ENCODE measurements at places on chromosomes 3 and 15.

DNA sequence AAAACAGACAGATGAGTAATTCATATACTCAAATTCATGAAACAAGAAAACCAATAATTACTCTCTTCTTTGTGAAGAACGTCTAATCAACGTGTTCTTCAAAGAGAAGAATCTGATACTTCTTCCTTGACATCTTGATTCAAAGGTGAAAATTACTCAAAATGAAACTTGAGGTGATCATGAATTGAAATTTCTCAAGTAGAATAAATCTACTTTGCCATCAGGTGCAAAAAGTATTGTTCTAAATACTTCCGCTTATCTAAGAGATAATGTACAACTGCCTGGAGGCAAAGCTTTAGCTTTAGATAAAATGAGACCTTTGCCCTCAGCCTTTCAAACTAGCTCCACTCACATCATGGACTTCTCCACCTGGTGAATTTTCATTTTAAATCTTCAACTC, 13.9 kb upstream of the XXYLT1 start:
- DNase-seq: no peak

DNA sequence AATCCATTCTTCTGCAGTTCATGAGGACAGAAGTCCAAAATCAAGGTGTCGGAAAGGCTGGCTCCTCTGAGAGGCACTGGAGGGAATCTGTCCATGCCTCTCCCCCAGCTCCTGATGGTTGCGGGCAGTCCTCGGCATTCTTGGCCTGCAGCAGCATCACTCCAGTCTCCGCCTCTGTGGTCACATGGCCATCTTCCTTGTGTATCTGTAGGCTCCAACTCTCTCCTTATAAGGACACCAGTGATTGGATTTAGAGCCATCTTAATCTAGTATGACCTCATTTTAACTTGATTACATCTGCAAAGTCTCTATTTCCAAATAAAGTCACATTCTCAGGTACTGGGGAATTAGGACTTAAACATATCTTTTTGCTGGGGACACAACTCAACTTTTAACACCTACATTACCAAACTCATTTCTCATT, 56.0 kb upstream of the FLNB start:
- no peak for DNase-seq

GRCh38 chr3:194938845-194939531, 253.3 kb downstream of the FAM43A start:
- no peak for DNase-seq

- no peak for DNase-seq
These were observed 116.9 kb upstream of the FOXB1 start for GRCh38 chr15:59887211-59887610.

DNA sequence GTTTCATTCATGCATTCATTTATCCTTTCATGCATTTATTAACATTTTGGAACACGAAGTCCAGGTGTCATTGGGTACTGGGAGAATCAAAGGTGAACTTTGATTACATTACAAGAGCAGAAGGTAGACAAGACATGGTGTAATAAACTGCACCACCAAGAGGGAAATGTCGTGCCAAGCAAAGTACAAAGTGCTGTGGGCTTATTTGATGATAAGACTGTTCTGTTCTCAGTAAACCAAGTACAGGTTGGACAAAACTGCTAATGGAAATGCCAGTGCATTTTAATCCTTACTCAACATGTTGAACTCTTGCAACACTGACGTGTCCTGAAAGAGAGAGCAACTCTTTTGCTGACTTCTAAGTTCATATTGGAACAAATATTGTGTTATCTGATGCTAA, 69.4 kb downstream of the MME start:
- DNase-seq: no peak

Measured in CD4-positive, alpha-beta T cell (primary cell).